ENCODE measurements at places on chromosomes 5 and 9.

DNA sequence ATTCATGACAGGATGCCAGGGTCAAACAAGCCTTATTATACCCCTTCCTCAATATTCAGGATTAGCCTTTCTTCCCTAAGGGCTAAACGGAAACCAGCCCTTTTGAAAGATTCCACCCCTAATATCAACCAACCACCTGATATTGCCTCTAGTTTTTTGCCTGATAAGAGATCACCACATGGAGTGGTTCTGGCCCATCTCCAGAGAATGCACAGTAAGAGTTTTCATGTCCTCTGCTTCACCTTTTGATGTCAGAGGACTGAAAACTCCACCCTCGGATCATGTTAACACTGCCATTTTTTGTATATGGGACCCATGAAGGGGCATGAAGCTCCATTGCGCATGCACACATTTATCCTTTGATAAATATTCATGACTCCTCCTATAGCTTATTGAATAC lies 5.8 kb upstream of the LNPEP start:
- DNase-seq, result peak; percentile 72

DNA sequence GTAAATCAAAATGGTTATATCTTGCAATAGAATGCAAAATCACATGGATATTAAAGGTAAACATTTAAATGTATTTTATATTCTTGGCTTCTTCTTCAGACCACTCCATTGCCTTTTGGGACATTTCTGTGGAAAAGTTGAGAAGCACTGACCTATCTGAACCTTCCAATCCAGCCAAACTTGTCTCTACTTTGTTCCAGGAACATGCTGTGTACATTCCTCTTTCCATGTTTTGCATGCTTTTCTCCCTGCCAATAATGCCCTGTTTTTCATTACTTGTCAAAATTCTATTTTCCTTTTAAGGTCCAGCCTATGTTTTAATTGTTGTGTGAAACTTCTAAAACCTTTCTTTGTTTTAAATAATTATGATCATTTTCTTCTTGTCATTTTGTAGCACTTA lies 28.3 kb downstream of the JAK2 start:
- DNase-seq, result no peak

GRCh38 chr5:177458912-177459350 lies 12.3 kb downstream of the PRR7 start:
- DNase-seq, result peak; percentile 23

DNA sequence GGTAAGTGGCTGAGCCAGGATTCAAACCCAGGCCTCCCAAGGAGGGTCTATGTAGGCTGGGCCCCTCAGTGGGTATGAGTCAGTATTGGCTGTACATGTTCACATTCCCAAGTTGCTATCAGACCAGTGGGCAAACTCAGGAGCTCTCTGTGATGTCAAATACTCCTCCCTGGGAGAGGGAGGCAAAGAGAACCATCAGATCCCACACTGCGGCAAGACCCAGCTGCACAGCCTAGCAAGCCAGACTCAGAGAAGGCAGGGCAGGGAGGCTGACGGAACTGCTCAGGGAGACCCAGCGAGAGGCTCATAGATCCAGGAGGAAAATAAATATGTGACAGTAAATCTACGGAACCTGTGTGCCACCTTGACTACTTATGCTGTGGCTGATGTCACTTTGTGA lies 42.6 kb upstream of the SAP30L start:
- DNase-seq, result no peak

DNA sequence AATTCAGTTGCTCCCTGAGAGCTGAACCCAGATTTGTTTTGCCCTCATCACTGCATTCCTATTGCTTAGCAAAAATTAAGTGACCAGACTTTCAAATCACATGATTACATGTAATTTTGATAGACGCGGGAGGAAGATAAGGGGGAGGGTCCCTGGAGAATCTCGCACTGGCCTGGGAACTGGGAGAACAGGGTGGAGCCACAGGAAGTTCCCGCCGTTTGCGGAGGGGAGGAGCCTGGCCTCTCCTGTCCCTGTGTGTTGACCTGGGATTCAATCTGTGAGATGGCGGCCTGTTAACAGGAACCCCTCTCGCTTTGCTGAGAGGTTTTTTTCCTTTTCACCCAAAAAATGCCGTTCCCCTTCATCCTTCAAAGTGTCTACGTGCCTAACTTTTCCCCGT lies 142.9 kb upstream of the OR13F1 start:
- DNase-seq, result no peak

DNA sequence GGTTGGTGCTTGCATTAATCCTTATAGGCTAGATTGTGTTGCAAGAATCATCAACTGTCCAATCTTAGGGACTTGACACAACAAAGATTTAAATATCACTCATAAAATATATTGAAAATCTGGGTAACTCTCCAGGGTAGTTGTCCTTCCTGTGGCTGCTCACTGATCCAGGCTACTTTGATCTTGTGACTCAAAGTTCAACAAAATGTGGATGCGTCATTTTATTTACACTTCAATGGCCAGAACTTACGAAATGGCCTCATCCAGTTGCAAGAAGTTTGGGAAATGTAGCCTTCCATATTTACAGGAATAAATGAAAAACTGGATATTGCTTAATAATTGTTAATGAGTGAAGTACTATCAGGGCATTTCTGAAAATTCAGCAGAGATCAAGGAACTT lies 235.5 kb upstream of the ACTBL2 start:
- DNase-seq, result peak; percentile 47

- no peak for DNase-seq
Measured at GRCh38 chr9:84393266-84393950, 52.9 kb upstream of the SLC28A3 start.

- no peak for DNase-seq
Measured at GRCh38 chr5:6525910-6526309, 77.3 kb downstream of the UBE2QL1 start.

Measured in brain microvascular endothelial cell (primary cell).